ENCODE measurements at places on chromosomes 5 and 9.
A peak's percentile ranks its signal among the peaks of the same experiment; 100 is the strongest.

- DNase-seq, result no peak
Observed at GRCh38 chr9:114430457-114430856, 42.7 kb upstream of the AKNA start.

DNA sequence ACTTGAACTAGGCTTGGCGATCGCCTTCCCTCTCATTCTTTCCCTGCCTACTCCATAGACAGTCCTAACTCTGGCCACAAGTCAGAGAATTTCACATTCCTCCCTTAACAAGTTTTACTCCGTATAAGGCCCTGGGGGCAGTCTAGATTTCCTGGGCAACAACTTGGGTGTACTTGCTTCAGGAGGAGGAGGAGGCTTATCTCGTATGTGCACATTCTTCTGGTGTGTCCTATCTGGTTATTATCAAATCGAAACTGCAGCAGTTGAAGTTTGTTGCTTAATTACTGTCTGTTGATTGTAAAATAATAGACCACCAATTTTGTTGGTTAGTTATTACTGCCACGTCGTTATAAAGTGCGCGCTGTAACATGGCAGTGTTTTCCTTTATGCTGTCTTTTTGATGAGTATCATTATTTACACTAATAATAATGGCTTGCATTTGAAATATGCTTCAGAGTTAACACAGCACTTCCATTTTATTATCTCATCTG, 42.0 kb downstream of the PIP5K1B start:
- no peak for DNase-seq

DNA sequence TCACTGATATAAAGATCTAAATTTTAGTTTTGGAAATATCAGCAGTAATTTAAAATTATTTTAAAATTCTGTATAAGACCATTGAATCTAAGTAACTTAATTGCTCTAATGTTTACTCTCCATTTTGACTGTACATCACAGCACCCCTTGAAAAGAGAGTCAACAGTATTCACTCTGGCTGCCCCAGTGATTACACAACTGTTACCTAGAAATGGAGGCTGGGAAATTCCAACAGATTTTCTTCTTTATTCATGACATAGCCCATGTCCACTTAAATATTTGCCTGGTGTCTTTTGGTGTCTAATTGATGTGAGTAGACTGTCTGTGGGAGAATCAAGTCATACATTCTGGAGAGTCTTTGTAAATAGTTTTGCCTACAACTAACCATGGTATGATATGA, 301.8 kb upstream of the CDH6 start:
- DNase-seq, result no peak

DNA sequence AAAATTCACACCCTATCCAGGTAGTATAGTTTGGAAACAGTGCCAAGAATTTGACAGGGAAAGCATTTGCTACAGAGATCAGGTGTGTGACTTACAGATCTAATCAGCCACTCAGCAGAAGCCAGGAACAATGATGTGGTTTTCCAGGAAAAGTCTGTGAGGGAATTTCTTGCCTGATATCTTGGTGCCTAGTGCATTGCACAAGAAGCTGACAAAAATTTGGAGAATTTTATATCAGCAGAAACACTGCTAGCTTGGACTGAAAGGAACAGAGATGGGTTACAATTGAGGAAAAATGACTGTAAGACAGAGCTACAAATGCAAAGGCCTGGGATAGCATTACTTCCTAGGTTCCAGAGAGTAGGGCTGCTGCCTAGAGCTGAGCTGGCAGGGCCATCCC, 658.1 kb upstream of the CHD1 start:
- no peak for DNase-seq

DNA sequence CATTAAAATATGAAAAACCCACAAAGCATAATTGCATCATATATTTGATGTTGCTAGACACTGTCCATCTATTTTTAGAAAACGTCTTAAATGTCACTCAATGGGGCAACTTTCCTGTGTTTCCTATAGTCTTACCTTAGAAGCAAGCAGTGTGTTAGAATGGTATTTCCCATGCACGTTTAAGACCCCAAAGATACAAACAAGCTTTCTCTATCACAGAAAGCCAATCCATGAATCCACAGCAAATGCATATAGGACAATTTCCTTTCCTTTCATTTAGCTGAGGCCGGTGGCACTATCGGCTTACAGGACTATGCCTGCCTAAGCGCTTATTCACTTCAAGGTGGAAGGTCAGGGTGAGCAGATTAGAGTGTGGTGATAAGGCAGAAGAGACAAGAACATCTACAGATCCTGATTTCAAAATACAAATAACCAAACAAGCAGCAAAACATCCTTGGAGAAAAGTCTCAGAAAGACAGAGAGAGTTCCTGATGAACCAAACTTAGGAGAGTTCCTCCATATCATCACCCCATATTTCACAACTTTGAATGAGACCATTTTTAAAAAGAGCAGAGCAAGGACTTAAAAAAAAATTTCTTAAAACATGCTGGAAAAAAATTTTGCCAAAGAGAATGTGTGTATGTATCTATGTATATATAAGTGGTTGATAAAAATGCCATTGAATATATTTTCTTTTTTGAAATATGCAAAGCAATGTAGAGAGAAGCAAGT, 57.2 kb downstream of the MEF2C start:
- no peak for DNase-seq

- DNase-seq, result no peak
Observed at GRCh38 chr5:112681481-112681908, 56.2 kb upstream of the APC start.

DNA sequence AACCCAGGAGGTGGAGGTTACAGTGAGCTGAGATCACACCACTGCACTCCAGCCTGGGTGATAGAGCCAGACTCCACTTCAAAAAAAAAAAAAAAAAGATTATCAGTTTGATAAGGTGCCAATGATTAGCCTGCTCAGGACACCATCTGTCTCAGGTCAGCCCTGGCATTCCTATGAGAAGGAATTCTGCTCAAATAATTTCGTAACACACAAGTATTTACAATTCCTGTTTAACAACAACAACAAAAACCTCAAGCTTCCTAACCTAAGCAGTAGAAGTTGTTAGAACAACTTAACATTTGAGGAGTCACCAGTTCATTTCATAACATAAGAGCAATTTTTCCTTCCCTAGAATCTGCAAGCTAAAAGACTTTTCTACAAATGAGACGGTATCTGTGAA, 85.0 kb downstream of the LHFPL2 start:
- no peak for DNase-seq

DNA sequence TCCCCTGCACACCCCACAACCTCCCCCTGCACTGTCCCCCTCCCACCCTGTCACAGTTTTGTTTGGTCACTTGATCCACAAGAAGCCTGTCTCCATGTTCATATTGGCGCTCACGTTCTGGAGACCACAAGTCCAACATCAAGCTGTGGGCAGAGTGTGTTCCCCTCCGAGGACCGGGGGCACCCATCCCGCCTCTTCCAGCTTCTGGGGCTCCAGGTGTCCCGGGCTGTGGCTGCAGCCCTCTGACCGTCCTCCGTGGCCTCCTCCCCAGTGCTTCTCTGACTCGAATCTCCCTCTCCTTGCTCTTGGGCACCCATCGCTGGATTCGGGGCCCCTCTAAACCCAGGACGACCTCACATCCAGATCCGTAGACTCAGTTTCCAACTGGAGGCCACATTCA, 49.2 kb downstream of the PLEKHG4B start:
- DNase-seq, result no peak

GRCh38 chr5:166370928-166371690, 1920.3 kb upstream of the WWC1 start:
- DNase-seq, result no peak

DNA sequence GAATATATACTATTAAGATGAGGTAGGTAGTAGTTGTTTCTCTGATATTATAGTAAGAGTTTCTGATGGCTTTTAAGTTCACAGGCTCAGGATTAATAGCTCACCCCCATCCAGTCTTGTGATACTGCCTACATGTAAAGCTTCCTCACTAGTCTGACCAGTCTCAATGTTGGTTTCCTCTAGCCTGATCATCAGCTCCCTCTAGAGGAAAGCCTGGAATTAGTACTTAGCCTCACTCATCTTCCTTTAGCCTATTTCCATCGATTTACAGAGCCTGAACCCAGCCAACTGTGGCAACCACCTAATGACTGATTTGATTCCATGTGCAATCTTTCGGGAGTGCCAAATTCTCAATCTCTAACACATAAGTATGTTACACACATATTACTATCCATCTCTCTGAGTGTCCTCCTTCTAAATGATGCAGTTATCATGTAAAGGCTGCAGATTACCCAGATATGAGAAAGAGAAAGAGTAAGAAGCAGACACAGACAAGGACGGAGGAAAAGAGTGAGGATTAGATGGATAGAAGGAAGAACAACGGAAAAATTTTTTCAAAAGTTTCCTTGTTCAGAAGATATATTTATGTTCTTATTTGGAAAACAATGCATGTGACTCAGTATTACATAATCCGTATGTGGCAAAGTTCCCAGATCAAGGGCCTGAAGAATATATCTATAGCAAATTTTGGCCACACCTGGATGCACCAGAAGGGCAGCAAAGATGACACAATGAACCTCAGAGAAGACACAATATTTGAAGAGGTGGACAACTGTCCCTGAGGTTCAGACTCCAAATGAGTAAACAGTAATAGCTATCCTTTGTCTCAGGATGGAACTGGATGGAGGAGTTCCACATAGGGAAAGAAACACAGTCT, 333.7 kb downstream of the ELAVL2 start:
- DNase-seq, result peak; percentile 45

DNA sequence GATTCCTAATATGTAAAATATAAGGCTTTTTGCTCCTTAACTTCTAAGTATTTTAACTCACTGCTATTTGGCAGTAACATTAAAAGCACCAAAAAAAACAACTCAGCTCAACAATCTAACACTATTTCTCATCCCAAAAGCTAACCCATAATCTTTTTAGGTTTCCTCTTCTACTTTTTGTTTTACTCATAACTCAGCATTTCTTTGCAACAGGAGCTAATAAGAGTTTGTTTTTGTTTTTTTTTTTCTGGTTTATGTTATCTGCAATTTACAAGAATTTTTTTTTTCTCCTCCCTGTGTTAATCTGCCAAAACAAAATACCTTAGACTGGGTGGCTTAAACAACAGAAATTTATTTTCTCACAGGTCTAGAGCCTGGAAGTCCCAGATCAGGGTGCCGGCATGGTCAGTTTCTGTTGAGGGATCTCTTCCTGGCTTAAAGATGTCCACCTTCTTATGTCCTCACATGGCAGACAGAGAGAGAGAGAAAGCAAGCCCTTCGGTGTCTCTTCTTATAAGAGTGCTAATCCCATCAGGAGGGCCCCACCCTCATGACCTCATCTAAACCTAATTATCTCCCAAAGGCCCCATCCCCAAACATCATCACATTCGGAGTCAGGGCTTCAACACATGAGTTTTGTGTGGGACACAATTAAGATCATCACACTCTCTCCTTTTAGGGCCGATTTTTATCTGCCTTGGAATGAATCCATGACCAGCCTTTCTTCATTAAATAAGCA, 31.2 kb downstream of the ARL15 start:
- DNase-seq, result no peak

- DNase-seq, result peak; percentile 81
Observed at GRCh38 chr5:127878174-127878750, 175.1 kb downstream of the CCDC192 start.

GRCh38 chr5:150413176-150413901, 629 bp upstream of the CD74 start:
- no peak for DNase-seq

- DNase-seq, result no peak
Observed at GRCh38 chr9:98021306-98022040, 35.1 kb upstream of the NANS start.

GRCh38 chr9:4506490-4506889, 16.2 kb downstream of the SLC1A1 start:
- DNase-seq, result no peak

- DNase-seq, result no peak
Observed at GRCh38 chr5:1771149-1772065, 28.2 kb downstream of the MRPL36 start.
